Stimulated activated CD4-positive, alpha-beta T cell treated with anti-CD3 and anti-CD28 coated beads, Interleukin-4, amount 100 ng/mL, for 1 hour (primary cell): ENCODE measurements at places on chromosomes 7 and 10.

DNA sequence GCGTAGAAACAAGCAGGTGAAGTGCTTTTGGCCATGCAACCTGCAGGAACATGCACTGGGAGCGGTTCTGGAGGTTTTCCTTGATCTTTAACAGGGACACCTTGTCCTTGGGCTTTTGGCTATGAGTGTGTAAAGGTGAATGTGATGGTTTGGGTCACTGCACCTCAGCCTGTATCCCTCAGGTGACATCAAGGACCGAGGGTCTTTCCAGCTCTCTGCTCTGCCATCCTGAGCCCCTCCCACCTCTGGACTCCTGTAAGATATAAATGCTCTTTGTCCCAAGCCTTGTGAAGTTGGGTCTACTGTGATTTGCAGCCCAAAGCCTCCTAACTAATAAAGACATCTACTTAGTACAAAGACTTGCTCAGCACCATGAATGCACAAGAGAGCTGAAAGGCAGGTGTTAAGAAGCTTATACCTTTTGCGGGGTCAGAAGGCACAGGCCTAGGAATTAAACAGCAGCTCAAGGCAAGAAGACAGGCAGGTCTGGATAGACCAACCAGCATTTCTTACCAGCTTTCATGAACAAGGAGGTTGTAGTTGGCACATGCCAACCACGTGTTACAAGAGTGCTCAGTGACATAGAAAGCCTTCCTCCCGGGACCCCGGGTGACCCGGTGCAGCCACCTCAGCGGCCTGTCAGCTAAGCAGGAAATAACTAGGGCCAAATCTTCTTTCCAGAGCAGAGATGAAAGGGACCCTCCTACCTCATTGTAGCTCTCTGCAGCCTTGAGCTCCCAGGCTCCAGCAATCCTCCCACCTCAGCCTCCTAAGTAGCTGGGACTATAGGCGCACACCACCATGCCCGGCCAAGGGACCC is 89.9 kb downstream of the CARD11 start:
- no peak for DNase-seq

GRCh38 chr7:19213746-19214145 is 68.5 kb upstream of the FERD3L start:
- no peak for DNase-seq

GRCh38 chr7:191981-192649 is at the start of gene FAM20C:
TSS of gene FAM20C (plus strand) at chr7:192571. CDS start at chr7:193200, 629 bp downstream.
- peak; percentile 50 for DNase-seq

DNA sequence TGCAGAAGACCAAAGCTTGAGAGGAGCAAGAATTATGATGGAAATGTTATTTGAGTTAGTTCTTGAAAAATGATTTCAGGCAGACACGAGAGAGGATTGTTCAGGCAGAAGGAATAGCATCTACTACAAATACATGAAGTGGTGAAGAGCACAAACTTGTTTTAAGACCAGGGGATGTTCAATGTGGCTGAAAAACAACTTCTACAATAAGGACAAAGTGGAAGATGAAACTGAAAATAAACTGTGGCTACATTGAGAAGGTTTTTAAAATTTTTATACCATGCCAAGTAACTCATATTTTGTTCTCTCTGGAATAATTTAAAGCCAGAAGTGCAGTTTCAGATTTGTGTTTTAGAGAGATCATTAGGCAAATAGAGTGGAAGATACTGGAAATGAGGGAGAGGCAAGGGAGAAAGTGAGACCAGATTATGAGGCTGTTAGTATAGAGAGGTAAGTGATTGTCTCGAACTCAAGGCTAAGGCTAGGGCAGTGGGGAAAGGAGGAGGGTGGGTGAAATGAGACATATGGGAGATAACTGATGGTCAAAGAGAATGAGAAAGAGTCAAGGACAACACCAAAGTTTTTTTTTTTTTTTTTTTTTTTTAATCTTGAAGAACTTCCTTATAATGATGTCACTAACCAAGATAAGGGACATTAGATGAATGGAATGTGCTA is 115.4 kb downstream of the MDFIC start:
- DNase-seq: no peak

- DNase-seq: no peak
Measured at GRCh38 chr10:97230146-97230545, 44.4 kb upstream of the SLIT1 start.

GRCh38 chr10:73209705-73210104 is 37.4 kb downstream of the DNAJC9 start:
- DNase-seq: no peak

DNA sequence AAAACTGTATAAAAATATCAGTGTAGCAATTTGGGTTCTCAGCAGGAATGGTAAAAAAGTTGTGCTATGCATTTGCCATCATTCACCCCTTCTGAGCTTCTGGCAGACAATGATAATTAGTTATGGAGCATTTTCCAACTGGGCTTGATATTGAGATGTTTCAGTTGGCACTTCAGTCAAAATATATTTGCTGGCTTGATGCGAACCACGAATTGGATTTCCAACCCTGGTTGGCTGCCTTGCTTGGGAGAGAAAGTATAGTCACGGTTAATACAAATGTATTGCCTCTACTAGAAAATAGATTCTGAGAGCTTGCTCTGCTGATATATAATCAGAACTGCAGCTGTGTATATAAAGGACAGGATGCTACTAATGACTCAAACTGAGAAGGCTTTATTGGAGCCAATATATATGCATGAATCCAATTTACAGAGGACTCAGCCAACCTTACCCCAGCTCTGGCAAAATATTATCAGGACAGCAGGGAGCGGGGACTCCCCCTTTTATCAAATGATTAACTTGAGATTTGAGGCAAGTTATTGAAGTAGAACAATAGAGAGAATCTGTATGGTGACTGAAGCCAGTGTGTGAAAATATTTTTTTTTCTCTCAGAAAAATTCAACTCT is 219.8 kb upstream of the SMIM30 start:
- DNase-seq: no peak

DNA sequence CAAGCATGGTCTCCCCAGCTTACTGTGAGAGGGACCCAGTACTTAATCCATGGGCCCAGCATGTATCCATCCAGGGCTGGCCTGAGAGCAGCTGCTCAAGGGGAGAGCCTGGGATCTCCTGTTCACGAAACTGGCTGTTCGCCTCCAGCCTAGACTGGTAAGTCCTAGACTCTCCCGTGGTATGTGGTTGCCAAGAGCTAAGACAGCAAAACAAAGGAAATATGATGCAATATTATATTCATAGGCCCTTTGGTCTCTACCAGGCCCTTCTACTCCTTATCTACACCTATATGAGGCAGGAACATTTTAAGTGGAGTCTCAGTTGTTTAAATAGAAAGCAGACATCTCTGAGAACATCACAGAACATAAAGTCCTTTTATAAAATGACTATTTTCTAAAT is 28.9 kb upstream of the STK17A start:
- DNase-seq: no peak

GRCh38 chr10:30493609-30494530 is 59.9 kb downstream of the MAP3K8 start:
- no peak for DNase-seq

DNA sequence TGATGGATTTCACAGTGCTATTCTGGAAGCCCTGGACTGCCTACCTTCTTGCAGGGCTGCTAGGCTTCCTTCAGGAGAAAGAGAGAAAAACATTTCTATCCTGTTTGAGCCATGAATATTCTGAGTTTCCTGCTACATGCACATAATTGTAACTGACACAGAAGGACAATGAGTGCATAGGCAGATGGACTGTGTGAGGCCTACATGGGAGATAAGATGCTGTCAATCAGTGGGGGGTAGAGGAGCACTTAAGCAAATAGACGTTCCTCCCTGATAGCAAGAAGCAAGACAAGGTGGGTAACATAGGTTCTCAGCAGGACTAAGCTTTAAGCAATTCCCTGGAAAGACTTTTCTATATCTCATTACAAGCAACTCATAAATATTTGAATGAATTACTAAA is 11.6 kb downstream of the ALDH18A1 start:
- DNase-seq: no peak

- no peak for DNase-seq
Measured at GRCh38 chr7:18667466-18667865, 171.9 kb downstream of the HDAC9 start.

- no peak for DNase-seq
Measured at GRCh38 chr7:26779978-26780595, 84.3 kb downstream of the SKAP2 start.

DNA sequence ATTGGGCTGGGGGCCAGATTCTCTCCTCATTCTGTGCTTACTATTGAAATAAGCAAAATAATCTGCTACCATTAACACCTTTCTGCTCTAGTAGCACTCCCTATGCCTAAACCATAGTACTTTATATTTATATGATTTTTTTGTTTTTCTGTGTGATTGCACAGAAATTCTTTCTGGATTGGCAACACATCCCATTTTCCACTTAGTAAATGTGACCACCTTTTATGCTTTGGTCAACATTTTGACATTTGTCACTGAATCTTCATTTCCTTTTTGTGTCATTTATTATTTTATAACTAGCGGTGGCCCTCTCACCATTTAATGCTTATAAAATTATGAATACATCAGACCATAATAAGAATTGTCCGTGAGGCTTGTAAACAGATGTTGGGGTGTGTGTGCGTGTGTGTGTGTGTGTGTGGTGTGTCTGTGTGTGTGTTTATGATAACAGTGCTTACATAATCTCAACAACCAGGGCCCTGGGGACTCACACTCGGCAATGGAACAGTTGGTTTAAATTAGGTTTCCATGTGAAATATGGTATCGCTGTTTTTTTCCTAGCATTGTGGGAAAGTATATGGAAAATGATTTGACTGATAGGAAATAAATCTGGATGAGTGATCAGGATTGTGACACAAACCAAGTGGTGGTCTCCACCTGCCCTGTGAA is 138.9 kb downstream of the NOC3L start:
- no peak for DNase-seq

DNA sequence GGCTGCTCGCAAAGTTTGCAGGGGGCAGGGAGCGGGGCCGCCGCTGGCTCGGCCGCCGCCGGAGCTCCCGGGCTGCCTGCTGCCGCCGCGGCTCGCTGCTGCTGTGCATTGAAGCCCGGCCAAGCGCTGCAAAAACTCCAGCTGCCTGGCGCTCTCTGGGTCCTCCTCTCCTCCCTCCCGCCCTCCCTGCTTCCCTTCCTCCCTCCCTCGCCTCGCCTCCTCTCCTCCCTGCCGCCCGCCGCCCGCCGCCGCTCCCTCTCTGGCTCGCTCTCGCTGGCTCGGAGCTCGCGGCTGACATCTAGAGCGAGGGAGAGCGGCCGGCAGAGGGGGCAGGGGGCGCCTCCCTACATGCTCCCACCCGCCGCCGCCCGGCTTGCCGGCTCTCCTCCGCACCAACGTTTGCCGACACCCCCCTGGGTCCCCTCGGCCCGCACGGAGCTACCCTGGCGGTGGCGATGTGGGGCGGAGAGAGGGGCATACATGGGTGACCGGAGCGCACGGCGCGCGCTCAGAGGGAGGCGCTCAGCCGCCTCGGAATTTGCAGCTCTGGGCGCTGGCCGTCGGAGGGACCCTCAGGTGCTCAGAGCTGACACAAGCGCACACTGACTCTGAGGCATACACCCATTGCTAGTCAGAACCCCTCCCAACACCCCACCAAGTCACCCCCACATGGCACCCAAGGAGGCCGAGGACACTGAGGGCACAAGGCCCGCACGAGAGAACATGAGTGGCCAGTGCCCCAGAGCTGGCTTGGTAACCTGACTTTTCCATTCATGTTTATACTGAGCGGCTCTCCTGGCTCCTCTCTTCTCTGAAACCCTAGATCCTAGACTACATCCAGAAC is 1.2 kb upstream of the PLXNA4 start:
- no peak for DNase-seq

DNA sequence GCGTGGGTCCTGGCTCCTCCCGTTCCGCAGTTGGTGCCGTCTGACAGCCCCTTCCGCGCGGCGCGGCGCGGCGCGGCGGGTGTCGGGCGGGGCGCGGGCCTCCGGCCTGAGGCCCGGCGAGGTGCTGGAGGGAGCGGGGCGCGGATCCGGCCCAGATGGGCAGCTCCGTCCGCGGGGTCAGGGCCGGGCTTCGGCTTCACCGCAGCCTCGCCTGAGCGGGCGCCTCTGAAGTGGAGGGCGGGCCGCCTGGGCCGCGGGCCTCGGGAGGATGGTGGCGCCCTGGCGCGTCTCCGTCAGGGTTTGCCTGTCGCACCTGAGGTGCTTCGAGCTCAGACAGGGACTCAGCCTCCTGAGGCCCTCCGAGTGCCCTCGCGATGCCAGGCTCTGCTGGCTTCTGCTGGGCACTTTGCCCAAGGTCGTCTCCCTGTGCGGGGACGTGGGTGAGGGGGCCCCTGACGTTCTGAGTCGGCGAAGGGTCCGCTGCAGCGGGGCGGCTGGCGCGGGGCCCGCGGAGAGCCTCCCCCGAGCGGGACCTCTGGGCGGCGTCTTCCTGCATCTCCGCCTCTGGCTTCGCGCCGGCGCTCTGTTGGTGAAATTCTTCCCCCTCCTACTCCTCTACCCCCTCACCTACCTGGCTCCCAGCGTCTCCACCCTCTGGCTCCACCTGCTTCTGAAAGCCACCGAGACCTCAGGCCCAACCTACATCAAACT is 473 bp downstream of the ADCK2 start:
- DNase-seq: peak; percentile 62

DNA sequence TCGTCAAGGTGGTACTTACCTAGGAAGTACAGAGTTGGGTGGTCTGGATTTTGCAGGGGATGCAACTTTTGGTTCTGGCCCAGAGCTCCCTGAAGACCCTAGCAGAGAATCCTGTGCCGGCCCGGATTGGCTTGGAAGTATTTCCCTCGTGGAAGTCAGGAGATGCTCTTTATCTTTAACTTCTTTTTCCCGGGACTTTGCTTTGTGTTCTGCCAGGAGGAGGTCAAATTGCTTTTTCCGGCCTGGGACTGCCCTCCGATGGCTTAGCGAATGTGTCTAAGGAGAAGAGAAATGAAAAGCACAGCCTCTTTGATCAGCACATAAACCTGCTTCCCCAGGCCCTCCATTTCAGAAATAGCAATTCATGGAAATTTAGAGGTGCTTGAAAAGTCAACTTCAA is 57.0 kb upstream of the EFCAB10 start:
- no peak for DNase-seq

- DNase-seq: no peak
Measured at GRCh38 chr10:514137-514671, 175.3 kb downstream of the DIP2C start.

GRCh38 chr7:107173191-107173590 is 4.4 kb downstream of the HBP1 start:
- DNase-seq: no peak

- DNase-seq: no peak
Measured at GRCh38 chr7:40213856-40214255, 79.1 kb downstream of the SUGCT start.

GRCh38 chr7:130947792-130948580 is 214.0 kb upstream of the KLF14 start:
- DNase-seq: no peak

GRCh38 chr7:73978661-73979563 is 49.1 kb upstream of the ELN start:
- DNase-seq: no peak

DNA sequence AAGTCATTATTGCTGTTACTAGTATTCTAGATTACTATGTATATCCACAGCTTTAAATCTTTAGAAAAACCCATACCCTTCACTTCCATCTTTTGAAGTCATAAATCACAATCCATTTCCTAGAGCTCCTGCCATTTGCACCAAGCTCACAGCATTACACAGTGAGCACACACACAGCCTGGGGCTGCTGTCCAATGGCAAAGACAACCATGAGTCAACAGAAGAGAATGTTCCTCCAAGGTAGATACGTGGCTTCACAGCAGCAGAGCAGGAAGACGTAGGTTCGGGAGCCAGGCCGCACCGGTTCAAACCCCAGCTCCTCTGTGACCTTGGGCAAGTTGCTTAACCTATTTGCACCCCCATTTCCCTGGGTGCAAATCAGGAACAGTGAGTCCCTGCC is 234.6 kb downstream of the DIP2C start:
- no peak for DNase-seq
